EL (cell line): ENCODE measurements at places on chromosomes 7 and 10.

DNA sequence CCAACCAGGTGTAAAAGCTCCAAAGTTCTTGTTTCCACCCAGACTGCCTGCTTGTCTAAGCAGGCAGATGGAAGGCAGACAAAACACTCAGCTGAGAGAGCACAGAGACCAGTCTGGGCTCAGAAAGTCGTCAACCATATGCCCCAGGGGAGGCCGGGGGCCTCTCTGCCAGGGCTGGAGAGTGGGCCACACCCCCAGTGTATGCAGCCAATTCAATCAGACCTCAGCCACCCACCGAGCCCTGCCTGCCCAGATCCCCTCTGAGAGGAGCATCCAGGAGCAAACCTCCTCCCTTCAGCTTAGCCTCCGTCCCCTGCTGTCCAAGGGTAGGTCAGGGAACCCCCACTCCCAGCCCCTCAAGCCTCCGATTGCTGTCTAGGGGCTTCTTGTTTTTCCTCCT lies 196.3 kb downstream of the LSM5 start:
- no peak for DNase-seq

DNA sequence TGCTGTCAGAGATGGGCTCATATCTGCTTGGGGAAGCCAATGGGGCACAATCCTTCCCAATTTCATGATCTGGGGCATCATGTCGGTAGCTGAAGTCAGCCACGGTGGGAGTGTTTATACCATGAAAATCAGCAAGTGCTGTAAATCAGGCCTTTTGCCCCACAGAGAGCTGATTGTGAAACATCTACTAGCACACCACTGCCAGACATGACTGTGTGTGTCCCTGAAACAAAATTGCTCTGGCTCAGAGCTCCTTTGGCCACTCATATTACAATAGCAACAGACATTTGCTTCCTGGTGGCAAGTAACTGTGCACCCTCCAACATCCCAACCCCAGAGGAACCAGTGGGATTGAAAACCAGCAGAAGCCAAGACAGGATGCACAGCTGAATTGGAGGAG lies 23.7 kb downstream of the GPR26 start:
- no peak for DNase-seq

- no peak for DNase-seq
These were observed 110.3 kb upstream of the TNRC18 start for GRCh38 chr7:5533821-5534367.

DNA sequence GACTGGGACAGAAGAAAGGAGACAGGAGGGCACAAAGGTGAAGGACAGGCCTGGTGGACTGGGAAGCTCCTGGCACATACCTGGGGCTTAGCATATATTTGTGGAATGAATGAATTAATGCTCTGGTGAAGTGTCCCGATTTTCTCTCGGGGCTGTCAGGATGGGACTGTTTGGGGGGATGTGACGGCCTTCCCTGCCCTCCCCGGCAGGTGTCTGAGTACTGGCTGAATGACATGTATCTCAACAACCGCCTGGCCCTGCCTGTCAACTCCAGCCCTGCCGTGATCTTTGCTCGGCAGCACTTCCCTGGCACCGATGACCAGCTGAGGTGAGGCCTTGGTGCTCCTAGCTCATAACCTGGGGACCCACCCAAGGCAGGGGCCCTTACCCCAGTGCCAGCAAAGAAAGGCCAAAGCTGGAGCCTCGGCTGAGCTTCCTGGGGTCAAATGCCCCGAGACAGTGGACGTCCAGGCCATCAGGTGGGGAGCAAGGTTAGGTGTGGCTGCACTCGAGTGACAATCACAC lies 6.5 kb downstream of the CHAT start:
- DNase-seq = no peak

GRCh38 chr7:31004393-31004792 lies 40.6 kb downstream of the GHRHR start:
- no peak for DNase-seq

DNA sequence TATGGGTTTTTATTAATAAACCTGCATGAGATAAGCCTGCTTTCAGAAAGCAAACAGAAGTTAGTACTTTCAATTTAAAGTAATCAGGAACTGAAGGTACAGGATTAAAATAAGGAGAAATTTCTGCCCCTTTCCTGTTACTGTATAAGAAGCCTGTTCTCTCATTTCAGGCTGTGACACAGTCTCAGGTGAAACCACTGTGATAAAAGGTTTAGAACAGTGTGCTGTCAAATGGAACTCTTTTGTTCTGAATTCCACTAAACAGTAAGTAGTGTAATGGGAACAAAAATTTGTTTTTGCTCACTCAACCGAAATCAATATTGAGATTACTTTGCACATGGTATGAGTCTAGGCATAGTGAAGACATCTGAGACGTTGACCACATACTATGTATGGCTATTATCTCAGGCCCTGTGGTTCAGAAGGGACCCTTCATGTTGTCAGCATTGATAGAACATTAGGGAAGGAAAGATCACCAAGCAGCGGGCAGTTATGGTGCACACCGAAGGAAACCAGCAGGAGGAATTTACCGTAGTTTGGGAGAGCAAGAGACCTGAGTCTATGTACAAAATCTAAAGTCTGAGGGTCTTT lies 14.9 kb downstream of the HEPACAM2 start:
- DNase-seq = no peak

- DNase-seq = no peak
These were observed 253.1 kb downstream of the FZD1 start for GRCh38 chr7:91517201-91517785.

DNA sequence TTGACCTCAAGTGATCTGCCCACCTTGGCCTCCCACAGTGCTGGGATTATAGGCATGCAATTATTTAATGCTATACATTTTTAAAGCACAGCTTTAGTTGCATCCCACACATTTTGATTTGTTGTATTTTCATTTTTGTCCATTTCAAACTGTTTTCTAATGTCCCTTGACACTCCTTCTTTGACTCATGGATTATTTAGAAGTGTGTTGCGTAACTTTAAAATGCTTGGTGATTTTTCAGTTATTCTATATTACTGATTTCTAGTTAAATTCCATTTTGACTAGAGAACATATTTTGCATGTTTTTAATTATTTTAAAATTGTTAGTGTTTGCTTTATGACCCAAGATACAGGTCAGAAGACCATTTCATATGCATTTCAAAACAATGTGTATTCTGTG lies 28.8 kb downstream of the EVX1 start:
- no peak for DNase-seq

DNA sequence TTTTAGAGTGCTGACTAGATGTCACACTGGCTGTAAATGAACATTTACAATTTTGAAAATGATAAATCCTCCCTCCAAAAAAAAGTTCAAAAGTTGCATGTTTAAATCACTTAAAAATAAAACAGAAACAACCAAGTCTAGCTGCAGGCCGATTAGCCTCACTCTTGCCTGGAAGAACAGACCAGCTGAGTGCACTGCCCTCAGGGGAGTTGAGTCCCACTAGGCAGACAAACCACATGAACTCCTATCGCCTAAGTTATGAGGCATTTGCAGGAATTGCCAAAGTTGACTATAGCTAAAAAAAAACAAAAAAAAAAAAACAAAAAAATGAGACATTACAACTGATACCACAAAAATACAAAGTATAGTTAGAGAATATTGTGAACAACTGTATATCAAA lies 510.0 kb downstream of the ANKRD7 start:
- DNase-seq = no peak
